Activated T-cell treated with anti-CD3 and anti-CD28 coated beads, Interleukin-2, amount 50 U/mL, for 1 hour (primary cell): ENCODE measurements at places on chromosomes 11 and 22.

- no peak for DNase-seq
Measured at GRCh38 chr11:115241899-115242298, 262.3 kb downstream of the CADM1 start.

- no peak for DNase-seq
Measured at GRCh38 chr22:38187413-38188212, 6.0 kb upstream of the PLA2G6 start.

GRCh38 chr11:133679896-133680295 lies 147.6 kb upstream of the OPCML start:
- DNase-seq: no peak

DNA sequence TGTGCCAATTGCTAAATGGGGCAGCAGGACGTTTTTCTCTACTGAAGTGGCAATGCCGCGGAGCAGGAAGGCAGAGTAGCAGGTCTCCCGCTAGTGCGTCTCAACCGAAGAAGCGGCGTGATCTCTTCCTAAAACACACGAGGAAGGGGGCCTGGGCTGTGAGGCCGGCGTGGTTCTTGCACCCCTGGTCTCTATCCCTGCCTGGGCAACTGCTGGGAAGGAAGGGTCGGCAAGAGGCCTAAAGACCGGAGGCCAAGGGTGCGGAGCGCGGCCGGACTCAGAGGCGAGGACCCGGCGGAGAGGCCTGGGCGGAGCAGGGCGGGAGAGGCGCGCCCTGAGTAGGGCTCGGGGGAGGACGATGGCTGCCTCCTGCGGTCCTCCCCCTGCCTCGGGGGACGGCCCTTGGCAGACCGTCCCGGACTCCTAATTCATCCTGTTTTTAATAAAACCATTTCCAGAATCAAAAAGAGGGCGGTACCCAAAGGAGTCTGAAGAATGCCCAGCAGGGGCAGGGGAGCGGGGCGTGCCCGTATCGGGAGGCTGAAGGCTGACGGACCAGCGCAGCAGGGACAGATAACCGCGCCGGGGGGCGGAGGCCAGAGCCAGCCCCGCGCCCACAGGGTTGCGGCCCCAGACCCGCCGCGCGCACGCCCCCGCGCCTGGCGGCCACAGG lies 572 bp upstream of the APLP2 start:
- DNase-seq: no peak

DNA sequence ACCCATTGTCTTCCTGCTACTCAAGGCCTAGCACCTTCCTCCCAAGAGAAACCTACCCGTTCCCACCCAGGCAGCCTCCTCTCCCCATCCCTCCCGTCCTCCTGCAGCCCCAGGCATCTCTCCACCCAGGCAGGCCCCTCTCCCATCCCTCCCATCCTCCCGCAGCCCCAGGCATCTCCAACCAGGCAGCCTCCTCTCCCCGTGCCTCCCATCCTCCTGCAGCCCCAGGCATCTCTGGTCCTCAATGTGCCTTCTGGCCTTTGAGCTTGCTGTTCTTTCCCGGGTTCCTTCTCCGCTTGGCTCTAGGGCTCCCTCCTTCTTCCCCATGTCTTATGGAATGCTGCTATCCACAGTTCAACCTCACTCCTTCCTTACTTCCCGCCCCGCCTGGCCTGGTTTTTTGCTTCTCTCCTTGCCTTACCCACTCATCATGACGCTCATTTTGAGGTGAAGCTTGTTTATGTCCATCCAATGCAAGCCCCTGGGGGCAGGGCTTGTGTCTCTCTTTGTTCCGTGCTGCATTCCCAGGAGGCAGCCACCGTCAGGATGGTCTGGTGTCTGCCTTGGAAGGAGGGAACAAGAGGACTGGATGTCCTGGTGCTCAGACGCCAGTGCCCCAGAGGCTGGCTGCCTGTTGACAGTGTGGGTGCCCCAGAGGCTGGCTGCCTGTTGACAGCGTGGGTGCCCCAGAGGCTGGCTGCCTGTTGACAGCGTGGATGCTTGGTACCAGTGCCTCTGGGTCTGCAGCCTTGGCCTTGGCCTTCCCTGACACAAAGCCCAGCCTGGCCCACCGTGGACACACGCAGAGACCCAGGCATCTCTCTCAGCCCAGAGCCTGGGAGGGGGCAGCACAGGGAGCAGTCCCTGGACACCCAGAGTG lies 815.7 kb downstream of the BRD1 start:
- no peak for DNase-seq

- no peak for DNase-seq
Measured at GRCh38 chr22:44442851-44443595, 55.0 kb downstream of the RTL6 start.

DNA sequence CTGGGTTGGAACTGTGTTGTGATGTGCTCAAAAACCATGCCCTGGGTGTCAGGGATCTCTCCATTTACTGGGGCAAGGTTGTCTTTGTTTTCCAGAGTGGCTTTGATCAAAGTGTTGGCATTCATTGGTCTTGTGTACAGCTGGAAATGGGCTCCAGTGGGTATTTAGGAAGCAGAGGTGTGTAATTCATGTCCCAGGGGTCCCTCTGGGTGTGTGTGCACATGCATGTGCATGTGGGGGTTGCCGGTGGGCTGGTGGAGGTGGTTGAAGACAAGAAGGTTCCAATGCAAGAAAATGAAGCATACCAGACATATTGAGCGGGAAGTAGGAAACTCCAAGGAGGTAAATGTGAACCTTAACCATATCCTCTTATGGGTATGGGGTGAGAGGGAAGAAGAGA lies 121.7 kb downstream of the ME3 start:
- DNase-seq: no peak

DNA sequence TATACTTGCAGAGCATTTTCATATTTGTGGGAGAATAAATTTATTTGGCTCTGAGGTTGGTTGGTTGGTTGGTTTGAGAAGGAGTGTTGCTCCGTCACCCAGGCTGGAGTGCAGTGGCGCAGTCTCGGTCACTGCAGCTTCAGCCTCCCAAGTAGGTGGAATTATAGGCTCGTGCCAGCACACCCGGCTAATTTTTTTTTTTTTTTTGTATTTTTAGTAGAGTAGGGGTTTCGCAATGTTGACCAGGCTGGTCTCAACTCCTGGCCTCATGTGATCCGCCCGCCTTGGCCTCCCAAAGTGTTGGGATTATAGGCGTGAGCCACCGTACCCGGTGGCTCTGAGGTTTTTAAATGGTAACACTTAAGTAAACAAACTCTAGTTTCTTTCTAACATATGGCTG lies 161.1 kb downstream of the TEAD1 start:
- no peak for DNase-seq

GRCh38 chr11:129747071-129747470 lies 68.6 kb upstream of the TMEM45B start:
- DNase-seq: no peak

DNA sequence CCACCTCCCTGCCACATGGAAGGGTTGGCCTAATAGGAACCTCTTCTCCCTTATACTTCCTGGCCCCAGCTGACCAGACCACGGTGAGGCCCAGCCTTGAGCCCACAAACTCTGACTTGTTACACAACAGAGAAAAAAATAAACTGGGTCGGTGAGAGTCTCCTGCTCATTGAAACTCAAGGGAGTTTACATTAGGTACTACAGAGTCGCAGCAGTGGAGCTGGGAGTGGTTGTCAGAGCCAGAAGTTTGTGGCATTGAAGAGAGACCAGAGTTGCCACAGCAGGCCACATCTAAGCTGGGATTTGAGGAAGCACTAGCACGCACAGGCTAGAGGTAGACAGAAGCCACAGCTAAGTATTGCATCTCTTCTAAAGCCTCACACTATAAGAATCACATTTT lies 296.2 kb downstream of the DDX10 start:
- no peak for DNase-seq

GRCh38 chr22:17882727-17883126 lies 108.5 kb upstream of the BID start:
- DNase-seq: no peak
